ENCODE measurements at places on chromosomes 6 and 20.

- no peak for DNase-seq
Measured at GRCh38 chr6:45038226-45038625, 289.9 kb upstream of the RUNX2 start.

DNA sequence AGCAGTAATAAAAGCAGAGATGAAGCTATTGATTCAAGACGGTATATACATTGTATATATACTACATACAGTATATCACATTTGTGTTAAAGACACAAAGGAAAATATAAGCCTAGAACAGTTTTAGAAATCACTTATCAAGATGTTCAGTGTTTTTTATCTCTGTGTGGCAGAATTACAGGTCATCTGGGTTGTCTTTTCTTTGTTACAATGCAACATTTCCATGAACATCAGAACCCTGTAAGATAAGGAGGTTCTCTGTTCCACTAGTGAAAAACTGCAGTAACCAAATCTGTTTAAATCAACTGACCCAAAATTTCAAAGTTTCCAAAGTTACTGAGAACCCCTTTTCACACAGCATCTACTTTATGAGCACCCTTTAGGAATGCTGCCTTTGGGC, 42.2 kb downstream of the B4GALT5 start:
- no peak for DNase-seq

DNA sequence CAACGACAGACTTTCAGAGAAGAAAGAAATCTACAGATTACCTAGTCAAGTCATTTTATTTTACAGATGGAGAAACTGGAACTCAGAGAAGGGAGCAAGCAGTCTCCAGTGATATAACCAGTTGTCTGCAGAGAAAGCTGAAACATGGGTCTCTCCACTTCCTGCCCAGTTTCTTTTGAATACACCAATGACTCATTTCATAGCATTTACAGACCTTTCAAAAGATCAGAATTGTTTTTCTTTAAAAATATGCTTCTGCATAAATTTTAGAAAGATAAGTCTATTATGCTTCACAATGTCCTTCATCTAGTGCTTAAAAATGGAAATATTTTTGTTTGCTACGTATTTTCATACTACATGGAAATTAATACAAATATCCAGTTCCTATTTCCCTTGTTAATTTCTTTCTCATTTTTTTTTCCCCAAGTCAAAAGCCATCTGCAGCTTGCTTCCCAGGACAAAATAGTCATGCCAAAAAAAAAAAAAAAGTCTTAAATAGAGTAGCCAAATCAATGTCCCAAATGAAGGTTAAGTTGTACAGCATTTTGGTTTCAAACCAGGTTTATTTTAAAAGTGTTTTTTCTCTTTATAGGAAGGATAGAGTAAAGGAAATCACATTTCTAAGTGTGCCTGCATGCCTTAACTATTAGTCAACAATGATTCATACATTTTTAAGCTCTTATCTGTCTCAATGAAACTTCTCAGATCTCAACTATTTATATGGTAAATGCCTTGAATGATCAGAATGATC, 36.9 kb downstream of the ARHGAP18 start:
- DNase-seq: no peak

DNA sequence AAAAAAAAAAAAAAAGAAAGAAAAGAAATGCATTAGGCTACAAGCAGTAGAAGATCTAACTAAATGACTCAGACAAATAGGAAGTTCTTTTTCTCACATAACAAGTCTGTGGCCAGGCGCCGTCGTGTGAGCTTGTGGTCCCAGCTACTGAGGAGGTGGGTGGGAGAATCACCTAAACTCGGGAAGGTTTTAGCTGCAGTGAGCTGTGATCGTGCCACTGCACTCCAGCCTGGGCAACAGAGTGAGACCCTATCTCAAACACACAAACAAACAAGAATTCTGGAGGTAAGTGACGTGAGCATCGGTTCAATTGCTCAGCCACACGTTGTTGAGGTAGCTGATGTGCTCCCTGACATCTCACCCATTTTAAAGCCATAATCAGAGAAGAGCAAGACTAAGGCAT, 37.9 kb upstream of the SLC23A2 start:
- no peak for DNase-seq

GRCh38 chr20:10249048-10249770, 30.6 kb downstream of the SNAP25 start:
- peak; percentile 22 for DNase-seq

DNA sequence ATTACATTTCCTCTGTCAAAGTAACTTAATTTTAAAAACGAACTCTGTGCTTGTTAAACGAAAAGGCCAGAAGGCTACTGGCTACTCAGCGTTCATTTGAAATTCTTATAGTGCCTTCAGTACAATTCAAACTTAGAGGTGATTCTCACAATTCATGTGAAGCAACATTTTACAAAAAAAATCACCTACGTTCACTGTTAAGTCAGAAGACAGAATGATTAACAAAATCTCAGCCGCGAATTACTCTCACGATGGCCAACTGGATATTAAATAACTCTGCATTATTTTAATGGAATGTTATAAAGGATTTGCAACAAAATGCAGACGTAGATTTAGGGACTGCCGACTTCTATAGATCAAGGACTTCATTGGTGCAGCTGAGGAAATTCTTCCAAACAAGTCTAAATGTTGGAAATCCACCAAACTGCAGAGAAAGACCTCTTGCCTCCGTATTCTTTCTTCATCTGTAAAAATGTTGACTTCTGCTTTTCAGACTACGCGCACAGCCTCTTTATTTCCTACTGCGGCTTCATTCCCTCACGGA, 1.6 kb upstream of the QKI start:
- DNase-seq: no peak

DNA sequence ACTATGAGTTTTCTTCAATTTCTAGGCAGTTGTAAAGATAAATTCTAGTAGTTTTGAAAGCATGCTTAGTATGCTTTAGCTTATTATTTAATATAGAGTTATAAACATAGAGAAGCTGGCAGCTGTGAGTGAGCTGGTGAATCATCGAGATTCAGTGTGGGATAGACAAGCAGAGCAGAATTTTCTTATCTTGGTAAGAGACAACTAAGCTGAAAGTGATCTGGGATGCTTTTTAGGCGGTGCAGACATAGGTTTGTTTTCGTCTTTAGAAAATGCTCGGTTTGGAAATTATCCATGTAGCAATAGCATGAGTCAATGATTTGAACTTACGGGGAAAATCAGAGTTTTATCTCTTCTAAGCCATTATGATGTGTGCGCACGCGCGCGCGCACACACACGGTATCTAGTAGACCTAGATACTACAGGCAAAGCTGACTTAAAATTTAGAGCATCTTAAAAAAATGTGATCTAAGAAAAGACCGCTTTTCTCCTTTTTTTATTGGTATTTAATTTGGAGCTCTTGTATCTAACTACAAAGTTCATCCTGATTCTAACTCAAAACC, 128.3 kb upstream of the MAP3K7 start:
- DNase-seq: no peak

DNA sequence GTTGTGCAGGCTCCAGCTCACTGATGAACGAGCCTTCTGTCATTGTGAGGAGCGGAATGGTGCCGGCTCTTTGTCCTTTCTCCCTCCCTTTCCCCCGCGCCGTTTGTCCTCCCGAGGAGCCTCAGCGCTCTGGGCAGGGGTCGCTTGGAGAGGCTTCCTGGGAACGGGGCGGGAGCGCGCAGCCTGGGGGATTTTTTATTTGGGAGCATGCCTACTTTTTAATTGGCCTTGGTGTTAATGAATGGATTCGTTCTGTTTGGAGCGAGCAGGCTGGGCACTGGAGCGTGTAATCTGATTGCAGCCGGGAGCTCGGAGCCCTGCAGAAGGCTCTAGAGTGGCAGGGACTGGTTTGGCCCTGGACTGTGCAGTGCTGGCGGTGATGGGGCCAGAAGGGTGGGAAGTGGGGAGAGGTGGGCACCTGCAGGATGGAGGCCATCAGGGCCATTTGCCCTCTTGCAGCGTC, 118.8 kb downstream of the CDH4 start:
- no peak for DNase-seq

DNA sequence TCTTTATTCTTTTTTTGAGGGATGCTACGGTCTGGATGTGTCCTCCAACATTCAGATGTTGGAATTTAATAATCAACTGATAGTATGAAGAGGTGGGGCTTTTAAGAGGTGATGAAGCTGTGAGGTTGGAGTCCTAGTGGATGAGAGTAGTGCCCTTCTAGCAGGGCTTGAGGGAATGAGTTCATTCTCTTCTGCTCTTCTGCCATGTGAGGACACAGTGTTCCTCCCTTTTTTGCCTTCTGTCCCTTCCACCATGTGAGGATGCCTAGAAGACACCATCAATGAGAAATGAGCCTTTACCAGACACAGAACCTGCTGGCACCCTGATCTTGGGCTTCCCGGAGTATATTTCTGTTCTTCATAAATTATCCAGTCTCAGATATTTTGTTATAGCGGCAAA, 82.1 kb upstream of the MLIP start:
- DNase-seq: no peak

DNA sequence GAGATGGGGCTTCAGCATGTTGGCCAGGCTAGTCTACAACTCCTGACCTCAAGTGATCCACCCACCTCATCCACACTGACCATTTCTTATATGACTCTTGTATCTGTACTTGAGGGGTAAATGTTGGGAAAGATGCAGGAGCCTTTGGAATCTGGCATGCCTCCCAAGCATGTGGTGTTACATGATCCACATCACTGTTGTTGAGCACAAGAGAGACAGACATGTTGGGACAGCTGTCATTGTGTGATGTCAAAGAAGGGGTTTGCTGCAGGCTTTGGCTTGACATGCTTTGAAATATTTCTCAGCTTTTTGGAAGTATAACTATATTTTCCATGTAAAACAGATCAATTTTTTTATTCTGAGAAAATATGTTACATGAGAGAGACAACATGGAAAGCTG, 139.9 kb downstream of the MOXD1 start:
- DNase-seq: no peak

GRCh38 chr6:124069230-124069950, 265.7 kb downstream of the NKAIN2 start:
- DNase-seq: no peak

DNA sequence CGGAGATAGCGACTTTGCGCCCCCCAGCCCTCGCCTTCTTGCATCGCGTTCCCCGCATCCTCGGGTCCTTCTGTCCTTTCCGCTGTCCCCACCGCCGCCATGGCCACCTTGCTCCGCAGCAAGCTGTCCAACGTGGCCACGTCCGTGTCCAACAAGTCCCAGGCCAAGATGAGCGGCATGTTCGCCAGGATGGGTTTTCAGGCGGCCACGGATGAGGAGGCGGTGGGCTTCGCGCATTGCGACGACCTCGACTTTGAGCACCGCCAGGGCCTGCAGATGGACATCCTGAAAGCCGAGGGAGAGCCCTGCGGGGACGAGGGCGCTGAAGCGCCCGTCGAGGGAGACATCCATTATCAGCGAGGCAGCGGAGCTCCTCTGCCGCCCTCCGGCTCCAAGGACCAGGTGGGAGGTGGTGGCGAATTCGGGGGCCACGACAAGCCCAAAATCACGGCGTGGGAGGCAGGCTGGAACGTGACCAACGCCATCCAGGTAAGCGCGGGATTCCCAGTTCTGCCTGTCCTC, 401 bp downstream of the SLC32A1 start:
- no peak for DNase-seq

GRCh38 chr6:63742060-63742459, 106.5 kb downstream of the PHF3 start:
- no peak for DNase-seq

- no peak for DNase-seq
Measured at GRCh38 chr20:48456366-48457192, 371.2 kb downstream of the PREX1 start.

DNA sequence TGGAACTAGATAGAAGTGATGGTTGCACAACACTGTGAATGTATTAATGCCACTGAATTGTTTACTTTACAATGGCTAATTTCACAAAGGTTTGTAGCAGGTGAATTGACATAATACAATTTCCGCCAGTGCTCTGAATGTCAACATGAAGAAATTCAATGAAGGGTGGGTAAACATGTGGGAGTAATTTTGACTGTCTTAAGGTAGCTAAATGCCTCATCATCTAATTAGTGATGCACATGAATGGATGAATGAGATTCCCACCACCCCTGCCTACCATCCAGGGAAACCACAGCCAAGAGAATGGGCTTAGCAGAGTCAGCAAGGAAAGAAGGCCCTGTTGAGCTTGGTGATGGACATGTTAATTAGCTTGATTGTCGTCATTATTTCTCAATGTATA, 275.3 kb downstream of the ALDH8A1 start:
- DNase-seq: peak; percentile 84

DNA sequence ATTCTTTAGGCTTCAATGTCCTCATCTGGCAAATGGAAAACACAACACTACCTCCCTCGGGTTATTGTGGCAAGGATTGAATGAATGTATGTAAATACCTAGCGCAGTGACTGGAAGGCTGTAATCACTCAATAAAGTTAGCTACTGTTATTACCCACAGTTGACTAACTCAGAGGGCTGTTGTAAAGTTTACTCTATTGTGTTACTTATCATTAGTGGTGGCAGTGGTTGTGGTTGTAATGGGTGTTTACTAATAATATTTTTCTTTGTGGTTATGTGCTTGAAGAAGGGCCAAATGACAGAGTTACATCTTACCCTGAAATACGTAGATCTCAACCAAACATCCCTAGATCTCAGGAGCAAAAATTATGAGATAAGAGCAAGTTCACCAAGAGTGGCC, 42.0 kb upstream of the PXDC1 start:
- no peak for DNase-seq

- DNase-seq: no peak
Measured at GRCh38 chr6:74871757-74872156, 334.1 kb downstream of the COL12A1 start.

DNA sequence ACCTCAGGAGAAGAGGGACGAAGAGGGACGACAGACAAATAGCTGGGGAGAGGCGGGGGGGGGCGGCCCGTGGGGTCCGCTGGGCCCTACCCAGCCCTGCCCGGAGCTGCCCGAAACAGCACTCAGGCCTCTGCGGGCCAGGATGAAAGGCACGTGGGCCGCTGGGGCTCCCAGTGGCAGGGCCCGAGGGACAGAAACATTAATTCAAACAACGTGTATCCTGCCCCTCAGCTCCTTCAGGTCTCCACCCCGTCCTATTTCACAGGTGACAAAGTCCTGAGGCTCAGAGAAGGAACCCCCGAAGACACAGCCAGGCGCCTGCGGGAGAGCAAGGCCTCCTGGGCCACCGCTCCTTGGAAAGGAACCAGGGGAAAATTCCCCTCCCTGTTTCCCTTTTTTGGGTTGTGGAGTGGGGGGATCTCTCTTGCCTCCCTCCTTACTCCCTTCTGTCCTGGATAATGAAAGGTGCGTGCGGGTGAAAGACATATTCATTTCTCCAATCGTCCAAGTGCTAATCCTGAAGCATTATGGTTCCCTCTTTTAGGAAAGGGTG, 93.3 kb downstream of the RNASET2 start:
- no peak for DNase-seq

- DNase-seq: no peak
Measured at GRCh38 chr6:34150766-34151165, 4.9 kb upstream of the GRM4 start.

GRCh38 chr6:7561153-7561964, 19.9 kb downstream of the DSP start:
- DNase-seq: peak; percentile 11

GRCh38 chr6:321536-322258, 29.4 kb downstream of the DUSP22 start:
- no peak for DNase-seq

DNA sequence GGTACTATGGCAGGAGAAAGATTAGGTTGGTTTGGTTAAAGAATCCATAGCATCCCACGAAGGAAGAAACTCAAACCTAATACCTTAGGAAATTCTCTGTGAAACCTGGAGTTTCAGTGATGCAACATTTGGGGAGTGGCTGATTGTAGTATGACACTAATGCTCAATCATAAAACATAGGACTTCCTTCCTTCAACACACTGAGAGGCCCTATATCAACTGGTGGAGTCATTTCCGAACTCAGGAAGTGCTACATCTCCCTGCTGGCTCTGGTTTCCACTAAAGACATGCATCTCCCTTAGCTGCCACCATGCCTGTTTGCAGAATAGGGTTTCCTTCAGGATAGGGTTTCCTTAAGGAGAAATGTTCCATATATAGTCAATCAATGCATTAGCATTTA, 5.2 kb upstream of the MANEA start:
- no peak for DNase-seq
